ENCODE measurements at places on chromosomes 7 and 10. TPM values are rescaled to one million over a fixed set of nuclear protein-coding genes. Genes with fewer than 3 reads are reported as not detected.

GRCh38 chr10:48838834-48839233, 100.8 kb downstream of the LRRC18 start:
- peak; percentile 30 for DNase-seq

- DNase-seq, result no peak
Observed at GRCh38 chr10:13634207-13634606, 47.4 kb downstream of the PRPF18 start.

DNA sequence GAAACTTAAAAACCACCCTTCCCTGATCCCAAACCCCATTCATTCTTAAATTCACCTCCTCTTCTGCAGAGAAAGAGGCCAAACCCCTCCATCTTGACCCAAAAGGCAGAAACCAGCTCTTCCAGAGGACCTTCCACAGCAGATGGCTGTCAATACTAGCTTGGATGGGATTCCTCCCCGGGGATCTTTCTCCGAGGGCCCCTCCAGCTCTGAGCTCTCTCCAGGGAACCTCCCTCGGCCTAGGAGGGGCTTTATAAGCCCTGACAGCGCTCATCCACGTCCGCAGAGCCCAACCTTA, 5.4 kb downstream of the TNRC18 start:
- DNase-seq, result no peak

DNA sequence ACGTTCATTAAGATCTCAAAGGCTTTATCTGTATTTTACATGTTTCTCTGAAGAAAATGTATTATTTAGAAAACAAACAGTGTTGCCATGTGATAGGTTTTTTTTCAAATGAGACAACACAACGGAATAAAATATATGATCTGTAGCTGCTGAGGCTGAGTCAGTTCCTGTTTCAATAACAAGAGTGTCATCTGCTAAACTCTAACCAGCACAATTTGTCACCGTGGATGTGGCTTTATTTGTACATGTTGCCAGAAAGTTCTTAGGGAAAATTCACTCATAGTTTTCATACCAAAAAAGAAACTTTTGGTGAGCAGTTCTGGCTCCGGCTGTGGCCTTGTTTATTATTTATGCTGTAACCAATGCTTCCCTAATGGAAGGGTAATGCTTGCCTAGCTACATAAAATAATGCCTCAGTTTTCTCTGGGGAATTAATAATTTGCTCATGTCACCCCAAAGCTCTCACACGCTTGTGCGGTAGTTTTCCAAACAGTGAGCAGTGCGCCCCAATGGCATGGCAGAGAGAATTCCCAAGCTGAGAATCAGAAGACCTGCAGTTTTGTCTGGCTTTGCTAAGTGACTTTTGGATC, 20.3 kb upstream of the KLF6 start:
- DNase-seq, result no peak

- DNase-seq, result no peak
Observed at GRCh38 chr10:9239298-9239697, 1184.8 kb downstream of the GATA3 start.

Gene ACTR3C
- 9.7 TPM for polyA plus RNA-seq

Gene ADRA2A
- polyA plus RNA-seq, result 2.9 TPM

Gene MAGI2
- 37.2 TPM for polyA plus RNA-seq

Gene PDZD8
- 48.4 TPM for polyA plus RNA-seq

Gene ITIH5
- polyA plus RNA-seq, result 31.2 TPM

All from left kidney (tissue), 8 donors.